ENCODE measurements at places on chromosomes 6 and 20.

- DNase-seq = peak; percentile 66
Measured at GRCh38 chr6:84762220-84763002, 2.0 kb downstream of the TBX18 start.

- DNase-seq = no peak
Measured at GRCh38 chr6:89348372-89348771, 4.2 kb downstream of the UBE2J1 start.

- no peak for DNase-seq
Measured at GRCh38 chr6:78530208-78530607, 337.1 kb upstream of the IRAK1BP1 start.

DNA sequence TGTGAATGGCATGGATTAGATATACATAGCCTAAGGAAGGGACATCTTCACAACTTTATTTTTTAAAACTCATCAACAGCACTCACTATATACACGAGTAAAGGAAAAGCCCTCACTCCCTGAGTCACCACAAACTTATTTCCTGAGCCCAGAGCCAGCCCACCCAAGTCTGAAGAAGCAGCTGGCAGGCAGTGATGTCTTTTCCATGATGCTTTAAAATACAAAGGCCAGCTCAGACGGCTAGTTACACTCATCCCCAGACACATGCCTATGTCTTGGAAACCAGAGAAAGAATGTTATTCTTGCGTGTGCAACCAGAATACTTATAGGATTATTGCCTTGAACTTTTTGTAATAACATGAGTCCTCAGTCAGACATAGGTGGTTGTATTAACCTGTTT, 114.4 kb downstream of the ADGRG6 start:
- no peak for DNase-seq

- no peak for DNase-seq
Measured at GRCh38 chr20:13419477-13419876, 198.4 kb downstream of the ISM1 start.

DNA sequence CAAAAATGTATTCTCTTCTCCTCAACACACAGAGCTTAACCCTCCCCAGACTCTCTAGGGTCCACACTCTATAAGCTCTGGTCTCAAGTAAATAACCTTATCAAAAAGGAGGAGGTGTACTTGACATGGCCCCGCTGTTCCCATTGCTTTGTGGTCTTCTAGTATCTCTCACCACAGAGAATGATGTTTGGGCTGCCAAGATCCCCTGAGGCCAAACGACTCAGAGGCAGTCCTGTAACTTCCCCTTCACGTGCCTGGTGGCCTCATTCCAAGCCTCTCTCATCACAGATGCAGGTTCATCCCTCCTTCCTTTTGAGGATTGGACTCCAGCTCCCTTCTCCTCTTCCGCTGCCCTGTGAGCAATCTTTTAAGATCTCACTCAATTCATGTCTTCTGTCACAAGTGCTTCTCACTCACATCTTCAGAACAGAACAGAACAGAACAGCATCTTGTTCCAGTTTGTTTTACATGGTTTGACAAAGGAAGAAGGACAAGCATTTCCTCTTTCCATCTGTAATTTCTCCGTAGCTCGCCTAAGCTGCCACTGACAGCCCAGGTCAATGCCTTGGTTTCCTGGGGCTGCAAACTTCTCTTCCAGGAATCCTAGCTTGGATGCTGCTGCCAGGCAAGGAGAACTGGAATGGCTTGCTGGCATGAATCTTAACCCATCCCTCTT, 541.5 kb downstream of the CD83 start:
- peak; percentile 37 for DNase-seq

GRCh38 chr6:113859349-113860180, 2.4 kb downstream of the MARCKS start:
- peak; percentile 23 for DNase-seq

DNA sequence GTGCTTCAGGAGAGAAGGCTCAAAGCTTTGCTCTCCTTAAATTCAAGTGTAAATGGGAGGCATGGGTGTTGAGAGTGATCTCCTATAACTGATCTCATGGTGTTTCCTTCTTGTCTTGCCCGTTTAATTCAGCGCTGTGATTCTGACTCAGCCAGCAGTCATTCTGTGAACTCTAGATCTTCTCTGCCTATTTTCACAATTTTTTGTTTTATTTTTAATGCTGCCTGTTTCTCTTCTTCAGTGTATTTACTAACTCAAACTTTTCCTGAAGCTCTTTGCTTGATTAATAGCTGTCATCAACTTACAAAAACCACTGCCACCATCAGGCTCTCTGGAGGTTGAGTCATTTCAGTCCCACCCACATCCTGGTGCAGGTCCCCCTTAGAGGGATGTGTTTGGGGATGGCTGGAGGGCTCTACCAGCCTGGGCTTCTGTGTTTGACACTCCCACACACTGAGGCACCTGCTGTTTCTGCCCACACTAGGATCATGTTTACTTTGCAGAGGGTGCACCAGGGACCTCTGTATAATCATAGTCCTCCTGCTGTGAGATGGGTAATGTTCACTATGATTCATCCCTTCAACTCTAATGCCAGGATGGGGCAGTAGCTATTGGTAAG, 94.0 kb downstream of the SHLD1 start:
- DNase-seq = no peak

GRCh38 chr6:120681204-120681603, 653.1 kb downstream of the TBC1D32 start:
- DNase-seq = no peak

DNA sequence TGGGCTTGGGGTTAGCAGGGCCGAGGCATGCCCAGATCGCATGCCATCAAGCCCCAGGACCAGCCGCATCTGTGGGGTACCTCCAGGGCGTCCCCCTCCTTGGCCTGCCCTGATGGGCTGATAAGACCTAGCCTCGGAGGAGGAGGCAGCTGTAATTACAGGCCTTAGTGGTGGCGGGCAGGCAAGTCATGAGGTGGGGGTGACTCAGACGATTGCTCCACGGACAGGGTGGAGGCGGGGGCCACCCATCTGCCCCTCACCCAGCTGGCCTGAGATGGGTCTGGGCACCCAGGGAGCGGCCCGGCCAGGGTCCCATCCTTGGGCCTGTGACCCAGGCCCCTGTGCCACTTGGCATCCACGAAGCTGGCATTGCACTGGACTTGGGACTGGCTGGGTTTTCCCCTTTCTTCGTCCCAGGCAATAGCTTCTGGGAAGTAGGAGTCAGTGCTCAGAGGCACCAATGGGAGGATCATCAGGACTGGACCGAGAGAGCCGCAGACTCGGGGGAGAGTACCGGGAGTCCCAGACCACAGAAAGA, 57.5 kb downstream of the CEBPB start:
- no peak for DNase-seq

- DNase-seq = no peak
Measured at GRCh38 chr6:85460921-85461797, 11.3 kb downstream of the NT5E start.

DNA sequence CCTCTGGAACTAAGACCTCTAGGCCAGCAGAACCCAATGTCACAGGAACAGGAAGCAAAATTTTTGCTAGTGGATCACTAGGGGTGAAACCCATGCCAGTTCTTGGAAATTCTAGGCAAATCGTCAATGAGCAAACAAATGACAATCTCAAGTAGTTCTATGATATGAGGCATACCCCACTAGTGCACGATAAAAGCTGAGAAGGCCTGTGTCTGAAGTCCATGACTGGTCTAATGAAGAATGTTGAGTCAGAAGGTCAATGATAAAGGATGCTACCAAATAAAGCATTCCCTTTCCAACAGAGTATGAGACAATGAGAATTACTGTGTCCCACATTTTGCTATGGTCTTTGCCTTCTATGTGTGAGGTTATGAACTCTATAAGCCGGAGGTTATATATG, 149.4 kb upstream of the NOX3 start:
- DNase-seq = no peak

GRCh38 chr6:90326404-90327057, 29.9 kb upstream of the BACH2 start:
- DNase-seq = no peak

DNA sequence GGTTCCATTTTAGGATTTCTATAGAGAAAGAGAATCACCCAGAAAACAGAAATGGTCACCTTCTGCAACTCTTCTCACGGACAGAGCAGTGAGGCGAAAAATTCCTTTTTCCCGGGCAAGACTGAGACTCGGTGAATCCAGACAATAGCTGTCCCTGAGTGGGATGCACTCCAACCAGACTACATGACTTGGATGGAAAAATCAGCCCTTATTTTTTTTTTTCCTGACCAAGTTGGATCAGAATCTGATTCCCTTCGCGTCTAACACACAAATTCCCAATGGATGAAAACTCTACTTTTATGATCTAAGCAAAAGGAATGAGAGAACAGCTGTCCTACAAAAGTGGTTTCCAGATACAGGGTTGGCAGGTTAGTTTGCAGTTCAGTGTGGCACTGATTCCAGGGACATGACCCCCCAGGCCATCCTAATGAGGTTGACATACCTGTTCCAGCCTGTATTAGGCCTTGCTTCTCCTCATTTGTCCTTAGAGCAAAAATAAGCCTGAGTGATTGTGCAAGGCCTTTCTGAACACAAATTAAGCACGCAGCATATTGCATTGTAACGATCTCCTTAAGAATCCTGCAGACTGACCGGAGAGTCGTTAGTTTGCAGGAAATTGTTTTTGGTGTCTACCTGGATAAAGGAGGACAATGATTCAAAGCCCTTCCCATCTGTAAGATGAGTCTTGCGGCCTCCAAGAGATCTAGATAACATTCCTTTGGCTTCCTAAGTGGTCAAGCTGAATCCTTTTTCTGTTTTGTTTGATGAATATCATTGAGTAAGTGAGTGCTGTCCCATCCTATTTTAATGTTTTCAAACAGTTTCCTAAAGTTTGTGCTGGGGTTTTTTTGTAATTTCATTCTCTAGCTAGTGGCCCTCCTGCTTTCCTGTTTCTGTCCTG, 1.5 kb upstream of the NEDD9 start:
- DNase-seq = no peak

- no peak for DNase-seq
Measured at GRCh38 chr6:111721753-111722154, 116.1 kb upstream of the TRAF3IP2 start.

DNA sequence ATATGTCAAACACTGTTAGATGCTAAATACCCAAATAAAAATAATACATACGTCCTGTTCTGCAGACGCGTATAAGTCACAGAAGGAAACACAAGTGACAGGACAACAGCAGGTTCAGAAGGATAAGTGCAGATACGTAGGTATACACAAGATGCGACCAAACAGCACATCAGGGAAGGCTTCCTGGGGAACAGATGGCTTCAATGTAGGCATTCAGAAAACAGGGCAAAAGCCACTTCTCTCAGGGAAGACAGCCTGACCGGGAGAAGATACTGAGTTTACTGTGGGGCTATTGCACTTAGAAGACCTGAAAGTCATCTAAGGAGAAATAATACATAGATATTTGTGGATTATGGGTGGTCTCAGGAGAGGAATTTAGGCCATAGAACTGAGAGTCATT, 1.9 kb downstream of the HLA-DPA1 start:
- DNase-seq = no peak

DNA sequence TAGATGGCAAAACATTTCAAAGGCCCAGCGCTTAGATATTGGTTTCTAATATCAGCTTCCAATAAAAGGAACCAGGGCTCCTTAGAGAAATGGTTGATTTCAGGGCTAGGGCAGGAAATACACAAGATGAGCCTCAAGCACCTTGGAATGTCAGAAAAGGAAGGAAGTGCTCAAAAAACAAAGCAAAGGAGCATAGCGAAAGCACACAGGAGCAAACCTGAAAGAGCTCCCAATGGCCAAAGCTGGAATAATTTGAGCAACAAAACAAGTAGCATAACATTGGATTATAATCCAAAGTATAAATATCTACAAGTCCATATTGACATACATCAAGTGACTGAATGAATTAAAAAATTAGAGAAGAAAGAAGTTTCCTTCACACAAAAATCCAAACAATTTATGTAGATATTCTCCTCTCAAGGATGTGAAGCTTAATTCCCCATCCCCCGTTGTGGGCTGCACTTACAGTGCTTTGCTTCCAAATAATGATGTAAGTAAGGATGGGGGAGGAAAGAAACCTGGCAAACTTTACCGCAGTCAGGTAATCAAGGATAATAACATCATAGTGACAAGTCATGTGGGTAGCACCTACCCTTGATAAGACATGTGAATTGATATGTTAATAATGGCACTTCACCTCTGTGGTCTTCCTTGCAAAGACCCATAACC, 132.9 kb upstream of the DST start:
- DNase-seq = no peak

- no peak for DNase-seq
Measured at GRCh38 chr6:150492507-150492906, 107.2 kb upstream of the PLEKHG1 start.

- no peak for DNase-seq
Measured at GRCh38 chr20:32501709-32502108, 83.4 kb downstream of the NOL4L start.

GRCh38 chr20:49276161-49276960, 1.5 kb downstream of the ZNFX1 start:
- no peak for DNase-seq

DNA sequence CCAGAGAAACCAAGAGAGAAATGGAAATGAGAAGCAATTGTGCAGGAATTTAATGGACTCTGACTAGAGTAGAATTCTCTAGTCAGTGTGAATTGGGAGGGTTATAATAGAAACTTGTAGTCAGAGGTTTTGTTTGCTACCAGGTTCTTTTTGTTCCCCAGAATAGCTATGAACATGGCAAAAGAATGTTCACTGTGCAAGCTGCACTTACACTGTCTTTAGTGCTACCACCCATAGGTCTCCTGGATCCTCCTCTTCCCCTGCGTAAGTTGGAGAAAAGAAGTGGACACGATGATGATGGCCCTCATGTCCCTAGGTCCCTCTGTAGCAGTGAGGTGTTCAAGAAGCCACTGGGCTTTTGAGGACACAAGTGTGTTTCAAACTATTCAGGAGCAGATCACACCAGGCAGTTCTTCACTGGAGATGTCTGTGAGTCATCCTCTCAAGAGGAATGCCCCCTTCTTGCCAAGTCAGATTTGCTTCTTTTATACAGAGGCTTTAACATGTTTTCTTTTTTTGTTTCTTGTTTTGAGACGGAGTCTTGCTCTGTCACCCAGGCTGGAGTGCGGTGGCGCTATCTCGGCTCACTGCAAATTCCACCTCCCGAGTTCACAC, 47.6 kb upstream of the SMIM8 start:
- no peak for DNase-seq

DNA sequence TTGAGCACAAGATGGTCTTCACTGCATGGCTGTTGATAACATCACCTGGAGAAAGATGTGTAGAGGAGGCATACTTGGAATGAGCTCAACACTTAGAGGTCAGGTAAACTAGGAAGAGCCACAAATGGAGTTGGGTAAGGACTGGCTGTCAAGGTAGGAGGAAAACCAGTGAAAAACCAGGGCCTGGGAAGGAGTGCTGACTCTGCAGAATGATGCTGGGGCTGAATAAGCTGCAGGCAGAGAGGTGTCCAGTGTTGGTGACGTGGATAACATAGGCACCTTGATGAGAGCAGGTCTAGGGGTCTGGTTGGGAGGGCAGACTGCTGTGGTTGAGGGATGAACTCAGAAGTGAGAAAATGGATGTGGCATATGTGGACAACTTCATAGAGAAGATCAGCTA, 160.2 kb downstream of the CARMIL1 start:
- no peak for DNase-seq

- no peak for DNase-seq
Measured at GRCh38 chr20:9705722-9706476, 133.0 kb downstream of the PAK5 start.

- DNase-seq = no peak
Measured at GRCh38 chr6:102918161-102918560, 1524.7 kb downstream of the GRIK2 start.

- DNase-seq = no peak
Measured at GRCh38 chr6:33116841-33117711, 41.3 kb downstream of the HLA-DPB1 start.

Data from tibial artery (tissue), 4 donors.